GM18507 (cell line): ENCODE measurements at places on chromosomes 2 and 18.

GRCh38 chr2:62287899-62288880 is 92.3 kb downstream of the B3GNT2 start:
- DNase-seq = no peak

DNA sequence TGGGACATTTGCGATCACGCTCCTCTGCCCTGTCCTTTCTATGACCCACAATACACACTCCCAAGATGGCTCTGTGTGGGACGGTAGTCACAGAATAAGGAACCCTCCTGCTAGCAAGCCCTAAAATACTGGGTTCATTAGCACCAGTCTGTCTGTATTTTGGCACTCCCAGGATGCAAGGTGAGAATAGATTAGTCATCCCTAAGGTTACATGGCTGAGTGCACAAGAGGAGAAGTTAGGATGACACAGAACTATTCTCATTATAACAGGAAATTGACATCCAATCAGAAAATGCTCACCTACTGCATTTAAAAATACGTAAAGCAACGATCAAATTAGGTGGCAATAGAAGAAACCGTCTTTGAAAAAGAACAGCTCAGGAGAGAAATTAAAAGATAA is 590.2 kb downstream of the EPHA4 start:
- DNase-seq = no peak

GRCh38 chr2:112343827-112344585 is 68.6 kb downstream of the ZC3H6 start:
- DNase-seq = no peak

DNA sequence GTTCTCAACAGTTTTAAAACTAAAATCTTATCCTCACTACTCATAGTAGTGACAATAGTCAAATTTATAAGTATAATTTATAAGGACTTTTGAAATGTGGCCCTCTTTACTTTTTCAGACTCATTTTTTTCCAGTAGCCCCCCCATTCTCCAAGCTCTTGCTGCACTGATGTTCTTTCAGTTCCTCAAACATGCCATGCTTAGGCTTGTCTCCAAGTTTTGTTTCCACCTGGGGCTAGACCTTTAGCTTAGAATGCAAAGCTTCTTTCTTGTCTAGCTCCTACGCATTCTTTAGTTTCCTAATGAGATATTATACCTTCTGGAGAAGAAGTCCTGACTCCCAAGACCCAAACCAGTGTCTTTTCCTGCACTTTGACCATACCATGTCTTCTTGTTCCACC is 222.6 kb downstream of the NOL4 start:
- DNase-seq = no peak
